Peyer's patch (tissue), 4 donors: ENCODE measurements at places on chromosomes 5 and 9.

DNA sequence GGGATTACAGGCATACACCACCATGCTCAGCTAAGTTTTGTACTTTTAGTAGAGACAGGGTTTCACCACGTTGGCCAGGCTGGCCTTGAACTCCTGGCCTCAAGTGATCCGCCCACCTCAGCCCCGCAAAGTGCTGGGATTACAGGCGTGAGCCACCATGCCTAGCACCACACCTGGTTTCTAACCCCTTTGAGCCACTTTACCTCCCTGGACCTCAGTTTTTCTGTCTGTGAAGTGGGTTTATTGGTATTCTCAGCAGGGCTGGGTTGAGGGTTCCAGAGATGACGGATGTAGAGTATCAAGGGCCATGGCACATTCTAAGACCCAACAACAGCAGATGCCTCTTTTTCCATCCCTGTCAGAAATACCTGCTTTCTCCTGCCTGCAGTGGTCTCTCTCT is 38.6 kb downstream of the AMBP start:
- no peaks in the 10 kb centered on the region for H3K36me3 ChIP-seq
- no peaks in the 10 kb centered on the region for H3K27me3 ChIP-seq
- no peaks in the 10 kb centered on the region for H3K4me1 ChIP-seq
- H3K27ac ChIP-seq = no peak overlapping the region

DNA sequence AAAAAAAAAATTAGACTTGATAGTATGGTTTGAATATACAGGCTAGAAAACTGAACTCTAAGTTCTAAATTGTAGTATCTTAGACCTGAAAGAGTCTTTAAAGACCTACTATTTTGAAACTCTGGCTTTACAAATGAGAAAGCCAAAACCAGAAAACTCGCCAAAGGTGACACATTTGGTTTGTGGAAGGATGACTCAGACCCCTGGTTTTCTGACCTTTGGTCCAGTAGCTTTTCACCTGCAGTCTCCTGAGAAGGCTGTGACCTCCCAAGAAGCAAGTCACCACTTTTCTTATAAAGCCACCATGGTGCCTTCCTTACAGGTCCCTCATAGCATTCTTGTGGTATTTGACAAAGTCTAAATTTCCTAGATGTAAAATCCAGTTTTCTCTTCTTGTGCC is 102.1 kb upstream of the CEP78 start:
- DNase-seq = no peak
- H3K27me3 ChIP-seq = no peaks in the 10 kb centered on the region
- no peaks in the 10 kb centered on the region for H3K4me1 ChIP-seq
- no peaks in the 10 kb centered on the region for H3K36me3 ChIP-seq
- H3K4me3 ChIP-seq = no peak overlapping the region

GRCh38 chr5:16886366-16886736 is 49.7 kb downstream of the MYO10 start:
- H3K27ac ChIP-seq = no peak overlapping the region
- no peaks in the 10 kb centered on the region for H3K36me3 ChIP-seq
- no peak for DNase-seq
- no peaks in the 10 kb centered on the region for H3K4me1 ChIP-seq
- no peaks in the 10 kb centered on the region for H3K27me3 ChIP-seq

DNA sequence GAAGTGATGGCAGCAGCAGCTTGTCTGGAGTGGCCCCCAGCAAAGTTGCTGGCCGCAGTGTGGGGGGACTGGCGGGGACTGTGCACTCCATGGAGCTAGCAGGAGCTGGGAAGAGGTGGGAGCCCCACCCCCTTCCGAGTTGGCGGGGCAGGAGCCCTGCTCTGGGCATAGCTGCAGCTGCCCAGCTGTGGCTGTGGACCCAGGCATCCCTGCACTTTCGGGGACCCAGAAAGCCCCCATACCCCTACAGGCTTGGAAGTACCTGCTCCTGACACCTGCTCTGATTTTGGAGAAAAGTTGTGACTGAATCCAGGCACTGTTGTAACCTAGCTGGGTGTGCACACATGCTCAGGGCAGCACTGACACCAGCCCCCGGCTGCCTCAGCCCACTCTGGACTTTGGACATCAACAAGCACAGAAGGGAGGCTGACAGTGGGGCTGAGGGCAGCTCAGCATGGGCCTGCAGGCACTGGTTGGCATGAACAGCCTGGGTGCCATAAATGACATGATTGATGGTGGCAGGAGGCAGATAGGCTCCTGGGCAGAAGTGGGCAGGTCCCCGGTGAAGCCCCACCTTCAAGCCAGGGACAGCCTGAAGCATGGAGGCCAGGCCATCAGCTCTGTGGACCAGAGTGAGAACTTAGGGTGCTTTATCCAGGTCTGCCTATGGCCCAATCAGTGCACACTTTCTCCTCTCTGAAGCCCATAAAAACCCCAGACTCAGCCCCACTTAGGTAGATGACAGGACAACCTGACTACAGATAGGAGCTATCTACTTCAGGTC is 12.6 kb downstream of the LMBRD2 start:
- no peaks in the 10 kb centered on the region for H3K4me1 ChIP-seq
- H3K36me3 ChIP-seq = no peaks in the 10 kb centered on the region
- DNase-seq = no peak
- H3K4me3 ChIP-seq = no peak overlapping the region
- no peak overlapping the region for H3K27ac ChIP-seq
- H3K27me3 ChIP-seq = no peaks in the 10 kb centered on the region

DNA sequence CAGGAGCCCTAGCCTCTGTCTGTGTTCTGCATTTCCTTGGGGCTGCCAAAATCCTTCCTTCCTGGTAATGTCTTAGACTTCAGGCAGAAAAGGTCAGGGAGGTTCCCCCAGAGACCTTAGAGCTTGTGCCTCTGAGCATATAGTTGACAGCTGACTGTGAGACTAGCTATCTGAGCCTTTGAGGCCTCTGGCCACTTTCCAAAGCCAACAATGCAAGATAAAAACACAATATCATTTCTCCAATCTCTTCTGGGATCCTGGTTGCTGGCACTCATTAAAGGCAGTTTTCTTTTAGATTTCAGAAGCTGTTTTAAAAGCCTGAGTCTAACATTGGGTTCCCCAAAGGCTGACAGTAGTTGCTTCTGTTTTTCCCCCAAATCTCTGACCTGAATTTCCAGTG is 13.2 kb upstream of the GLRA1 start:
- H3K36me3 ChIP-seq = no peaks in the 10 kb centered on the region
- H3K4me1 ChIP-seq = no peaks in the 10 kb centered on the region
- no peaks in the 10 kb centered on the region for H3K27me3 ChIP-seq
- no peak for DNase-seq

- H3K4me1 ChIP-seq = no peaks in the 10 kb centered on the region
- no peaks in the 10 kb centered on the region for H3K27me3 ChIP-seq
- no peaks in the 10 kb centered on the region for H3K36me3 ChIP-seq
- no peak for DNase-seq
These were observed 74.2 kb downstream of the MAMDC2 start for GRCh38 chr9:70117835-70118319.

GRCh38 chr5:132947671-132948070 is 15.8 kb downstream of the AFF4 start:
- no peaks in the 10 kb centered on the region for H3K36me3 ChIP-seq
- no peaks in the 10 kb centered on the region for H3K27me3 ChIP-seq
- H3K27ac ChIP-seq = no peak overlapping the region
- no peak for DNase-seq
- no peak overlapping the region for H3K4me3 ChIP-seq

GRCh38 chr9:74577956-74578355 is 80.8 kb downstream of the RORB start:
- H3K27ac ChIP-seq = no peak overlapping the region
- H3K4me3 ChIP-seq = no peak overlapping the region
- no peaks in the 10 kb centered on the region for H3K27me3 ChIP-seq
- no peaks in the 10 kb centered on the region for H3K4me1 ChIP-seq

DNA sequence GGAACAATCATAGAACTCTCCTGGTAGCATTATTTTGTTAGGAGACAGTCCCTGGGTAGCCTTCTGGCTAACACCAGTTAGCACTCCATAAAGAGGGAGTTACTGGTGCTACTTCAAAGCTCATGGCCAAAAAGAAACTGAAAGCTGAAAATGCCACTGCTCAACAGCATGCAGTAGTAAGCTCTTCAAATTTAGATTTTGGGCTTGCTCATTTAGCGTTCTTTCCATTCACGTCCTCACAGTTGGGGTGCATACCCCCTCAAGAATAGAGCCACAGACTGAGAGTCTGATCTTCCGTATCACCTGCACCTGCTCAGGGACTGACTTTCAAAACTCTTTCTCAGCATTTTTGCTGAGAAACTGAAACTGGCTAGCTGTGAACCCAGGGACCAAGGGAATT is 24.7 kb downstream of the NTRK2 start:
- H3K36me3 ChIP-seq = no peaks in the 10 kb centered on the region
- no peak overlapping the region for H3K4me3 ChIP-seq
- no peaks in the 10 kb centered on the region for H3K4me1 ChIP-seq
